Effector memory CD8-positive, alpha-beta T cell (primary cell): ENCODE measurements at places on chromosomes 7 and 10.
A peak's percentile ranks its signal among the peaks of the same experiment; 100 is the strongest.

DNA sequence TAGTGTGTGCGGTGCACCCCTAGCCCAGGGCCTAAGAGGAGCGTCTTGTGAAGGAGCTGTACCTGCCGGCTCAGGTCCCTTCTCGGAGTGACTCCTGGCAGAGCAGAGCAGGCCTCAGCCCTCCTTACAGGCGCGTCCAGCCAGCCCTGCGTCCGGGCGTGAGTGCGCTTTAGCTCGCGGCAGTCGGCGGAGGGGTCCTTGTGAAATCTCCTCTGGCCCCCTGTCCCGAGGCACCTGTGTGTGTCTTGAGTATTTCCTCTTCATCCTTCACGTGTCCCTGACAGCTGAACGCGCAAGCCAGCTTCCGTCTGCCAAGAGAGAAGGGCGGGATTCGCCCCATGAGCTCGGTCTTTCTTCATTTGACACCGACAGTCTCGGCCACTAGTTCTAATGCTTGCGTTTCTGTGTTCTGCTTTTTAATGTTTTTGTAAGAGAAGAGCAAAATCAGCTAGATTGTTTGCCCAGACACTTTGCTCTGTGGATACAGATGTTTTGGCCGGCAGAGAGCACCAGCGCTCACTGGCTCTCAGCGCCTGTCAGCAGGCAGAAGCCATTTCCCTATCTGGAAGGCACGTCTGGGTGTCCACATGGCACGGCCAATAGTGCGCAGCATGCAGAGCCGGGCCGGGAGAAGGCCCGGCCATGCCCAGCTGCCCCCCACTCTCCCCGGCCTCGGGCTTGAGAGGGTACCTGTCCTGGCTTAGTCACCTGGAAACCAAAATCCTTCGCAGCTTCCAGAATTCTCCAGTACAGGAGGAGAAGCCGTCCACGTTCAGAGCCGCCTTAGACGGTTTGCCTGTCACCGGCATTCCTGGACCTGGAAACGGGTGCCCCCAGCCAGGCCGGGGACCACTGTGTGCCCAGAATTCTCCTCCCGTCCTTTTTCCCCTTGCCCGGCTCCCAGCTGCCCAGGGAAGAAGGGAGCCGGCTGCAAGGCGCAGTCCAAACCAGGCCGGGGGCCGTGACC lies 7.0 kb downstream of the GET4 start:
- no peak for DNase-seq
- no peak overlapping the region for H3K4me3 ChIP-seq
- peaks cover 21% of the 10 kb centered on the region for H3K36me3 ChIP-seq
- H3K27ac ChIP-seq: no peak overlapping the region
- peaks cover 34% of the 10 kb centered on the region for H3K4me1 ChIP-seq

GRCh38 chr10:88522715-88523114 lies 60.4 kb downstream of the RNLS start:
- no peaks in the 10 kb centered on the region for H3K27me3 ChIP-seq
- no peak overlapping the region for H3K27ac ChIP-seq
- H3K4me3 ChIP-seq: no peak overlapping the region
- no peaks in the 10 kb centered on the region for H3K36me3 ChIP-seq
- no peak for DNase-seq

- H3K4me3 ChIP-seq: no peak overlapping the region
- H3K36me3 ChIP-seq: no peaks in the 10 kb centered on the region
- DNase-seq: no peak
- no peak overlapping the region for H3K27ac ChIP-seq
Observed at GRCh38 chr7:81839708-81840369, 70.0 kb upstream of the HGF start.

DNA sequence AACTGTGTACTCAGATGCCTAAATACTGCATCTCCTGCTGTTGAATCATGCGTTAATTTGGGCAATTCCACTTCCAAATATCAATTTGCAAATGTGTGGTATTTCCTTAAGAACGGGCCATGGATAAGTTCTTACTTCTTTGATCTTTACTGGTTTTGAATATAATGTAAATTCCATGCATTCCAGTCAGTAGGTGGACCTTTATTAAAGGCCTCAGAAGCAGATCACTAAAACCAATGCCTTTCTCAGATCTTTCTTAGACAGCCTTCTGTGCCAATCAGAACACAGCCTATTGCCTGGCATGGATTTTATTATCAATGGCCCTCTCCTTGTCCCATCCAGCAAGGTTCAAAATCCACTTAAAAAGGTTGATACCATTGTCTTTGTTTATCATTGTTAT lies 21.5 kb upstream of the POM121L12 start:
- no peak for DNase-seq
- no peak overlapping the region for H3K4me3 ChIP-seq
- H3K36me3 ChIP-seq: no peaks in the 10 kb centered on the region
- no peaks in the 10 kb centered on the region for H3K4me1 ChIP-seq

GRCh38 chr10:102869258-102870198 lies at the start of gene AS3MT:
Gene AS3MT (plus strand): TSS chr10:102869470. CDS start chr10:102869593, 123 bp downstream.
- peaks cover 27% of the 10 kb centered on the region for H3K27me3 ChIP-seq
- peaks cover 9% of the 10 kb centered on the region for H3K36me3 ChIP-seq
- peak within 1 kb of the TSS; percentile 35 for H3K4me3 ChIP-seq
- peaks cover 6% of the 10 kb centered on the region for H3K4me1 ChIP-seq
- no peak for DNase-seq

GRCh38 chr7:2729893-2730716 lies 42.1 kb downstream of the AMZ1 start:
- H3K27me3 ChIP-seq: no peaks in the 10 kb centered on the region
- H3K4me1 ChIP-seq: peaks cover 4% of the 10 kb centered on the region
- no peaks in the 10 kb centered on the region for H3K36me3 ChIP-seq
- H3K4me3 ChIP-seq: no peak overlapping the region

DNA sequence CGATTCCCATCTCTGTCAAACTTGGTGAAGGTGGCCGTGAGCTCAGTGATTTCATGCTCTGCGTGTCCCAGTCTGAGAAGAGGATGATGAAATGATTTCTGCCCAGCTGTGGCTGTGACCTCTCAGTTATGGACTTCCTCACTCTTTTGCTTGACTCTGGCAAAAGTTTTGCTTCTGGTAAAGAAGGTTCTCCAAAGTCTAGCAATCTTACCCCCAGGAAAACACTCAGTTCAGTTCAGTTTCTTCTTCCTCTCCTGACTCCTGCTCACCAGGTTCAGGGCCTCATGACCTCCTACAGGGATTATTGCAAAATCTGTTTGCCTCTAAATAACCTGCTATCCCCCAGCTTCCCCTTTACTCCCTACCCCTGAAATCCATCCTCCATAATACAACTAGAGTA lies 4.9 kb upstream of the BLOC1S2 start:
- H3K27ac ChIP-seq: no peak overlapping the region
- H3K4me1 ChIP-seq: peaks cover 2% of the 10 kb centered on the region
- peaks cover 24% of the 10 kb centered on the region for H3K27me3 ChIP-seq
- DNase-seq: no peak
- no peak overlapping the region for H3K4me3 ChIP-seq

DNA sequence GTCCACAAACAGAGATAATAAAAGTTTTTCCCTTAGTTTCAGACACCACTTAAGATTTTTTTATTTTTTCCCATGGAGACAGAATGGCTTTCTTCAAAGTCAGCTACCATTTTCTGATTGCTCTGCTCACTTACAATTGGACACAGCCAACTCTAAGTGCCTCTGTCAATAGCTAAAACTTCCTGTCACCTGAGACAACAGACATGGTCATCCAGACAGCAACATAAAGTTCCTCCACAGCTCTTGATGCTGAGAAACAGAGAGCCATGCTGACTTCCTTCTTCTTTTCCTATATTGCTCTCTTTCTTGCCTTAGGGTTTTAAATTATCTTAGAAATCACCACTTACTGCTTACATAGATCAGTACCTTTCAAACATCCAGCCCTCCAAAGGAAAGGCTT lies 12.0 kb downstream of the ZNF800 start:
- H3K4me3 ChIP-seq: peak overlapping the region; percentile 53
- DNase-seq: no peak
- peak overlapping the region; percentile 65 for H3K27ac ChIP-seq

DNA sequence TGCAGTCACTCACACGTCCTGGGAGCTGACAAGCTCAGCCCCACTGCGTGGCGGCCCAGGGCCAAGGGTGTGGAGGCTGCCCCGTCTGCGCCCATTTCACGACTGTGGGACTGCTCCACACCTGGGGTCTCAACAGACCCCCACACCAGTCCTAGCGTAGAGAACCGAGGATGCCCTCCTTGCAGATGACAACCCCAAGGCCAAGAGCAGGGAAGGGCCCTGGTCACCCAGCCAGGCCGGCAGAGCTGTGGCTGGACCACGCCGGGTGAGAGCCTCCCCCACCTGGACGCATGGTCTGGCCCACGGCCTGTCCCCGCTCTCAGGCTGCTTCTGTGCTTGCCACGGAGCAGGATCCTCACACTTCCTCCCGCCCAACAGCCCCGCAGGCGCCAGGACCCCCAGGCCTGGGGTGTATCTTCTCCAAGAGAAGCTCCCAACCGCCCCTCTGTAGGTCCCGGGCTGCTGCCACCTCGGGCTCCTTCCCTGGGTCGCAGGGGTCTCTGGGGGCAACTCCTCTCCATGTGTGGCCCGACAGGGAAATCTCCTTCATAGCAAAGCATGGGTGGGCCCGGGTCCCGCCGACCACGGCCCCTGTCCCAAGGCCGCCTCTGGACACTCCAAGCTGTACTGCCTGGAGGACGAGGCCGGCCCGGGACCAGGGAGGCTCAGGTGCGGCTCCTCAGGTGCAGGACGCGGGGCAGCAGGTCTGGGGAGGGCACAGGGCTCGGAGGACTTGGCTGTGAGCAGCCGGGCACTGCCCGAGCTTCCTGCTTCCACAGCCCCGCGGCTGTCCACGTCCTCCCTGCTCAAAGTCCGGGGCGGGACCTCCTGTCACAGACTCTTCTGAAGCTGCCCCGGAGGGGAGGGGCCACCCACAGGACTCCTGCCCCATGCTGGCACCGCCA lies 88.8 kb downstream of the FOXL3 start:
- H3K4me1 ChIP-seq: peaks cover 20% of the 10 kb centered on the region
- H3K36me3 ChIP-seq: no peaks in the 10 kb centered on the region
- no peaks in the 10 kb centered on the region for H3K27me3 ChIP-seq
- H3K4me3 ChIP-seq: no peak overlapping the region
- DNase-seq: no peak

- no peaks in the 10 kb centered on the region for H3K27me3 ChIP-seq
- peaks cover 4% of the 10 kb centered on the region for H3K36me3 ChIP-seq
- peaks cover 16% of the 10 kb centered on the region for H3K4me1 ChIP-seq
- DNase-seq: no peak
Observed at GRCh38 chr10:48383393-48383792, 76.9 kb downstream of the MAPK8 start.

DNA sequence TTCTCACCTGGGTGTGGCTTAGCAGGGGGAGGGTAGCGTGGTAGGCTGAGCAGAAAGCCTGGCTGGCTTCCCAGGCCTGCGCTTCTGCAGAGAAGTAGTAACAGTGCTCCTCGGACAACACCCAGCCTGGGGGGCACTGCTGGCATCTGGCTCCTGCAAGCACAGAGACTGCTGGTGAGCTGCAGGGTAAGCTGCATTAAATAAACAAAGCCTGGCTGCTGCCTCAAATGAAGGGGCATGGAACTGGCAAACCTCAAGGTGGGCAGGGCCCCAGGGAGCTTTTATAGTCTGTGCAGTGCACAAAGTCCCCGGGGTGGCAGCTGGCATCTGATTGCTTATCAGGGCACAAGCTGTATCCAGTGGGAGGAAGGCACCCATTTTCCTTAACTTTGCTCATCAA lies 3.9 kb downstream of the KLRG2 start:
- peaks cover 5% of the 10 kb centered on the region for H3K4me1 ChIP-seq
- no peaks in the 10 kb centered on the region for H3K36me3 ChIP-seq
- H3K27me3 ChIP-seq: peaks cover 71% of the 10 kb centered on the region
- no peak for DNase-seq
- no peak overlapping the region for H3K27ac ChIP-seq

DNA sequence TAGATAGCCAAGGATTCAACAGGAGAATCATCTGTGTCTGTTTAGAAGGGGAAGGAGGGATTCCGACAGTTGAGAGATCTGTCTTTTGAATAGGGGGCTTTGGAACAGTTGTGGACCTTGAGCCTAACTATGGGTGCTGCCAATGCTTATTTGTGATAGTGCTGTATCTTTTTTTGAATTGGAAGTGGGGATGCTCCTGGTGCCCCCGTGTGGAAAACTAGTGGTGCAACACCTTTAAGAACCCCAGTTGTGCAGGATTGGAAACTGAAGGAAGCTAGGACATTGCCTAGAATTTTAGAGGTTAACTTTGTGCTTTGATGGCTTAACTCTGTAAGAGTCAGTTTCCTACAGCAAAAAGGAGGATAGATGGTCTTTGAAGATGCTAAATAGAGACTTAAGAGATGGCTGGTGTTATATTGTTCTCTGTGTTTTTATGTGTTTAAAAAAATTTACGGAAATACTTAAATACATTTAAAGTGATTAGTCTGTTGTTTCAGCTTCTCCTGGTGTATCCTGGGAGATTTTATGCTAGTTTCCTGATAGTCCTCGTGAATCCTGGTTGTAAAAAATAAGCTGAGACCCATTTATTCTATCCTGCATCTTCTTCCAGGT lies 69.3 kb downstream of the AP3M1 start:
- no peak overlapping the region for H3K4me3 ChIP-seq
- H3K4me1 ChIP-seq: peaks cover 21% of the 10 kb centered on the region
- peaks cover 36% of the 10 kb centered on the region for H3K36me3 ChIP-seq
- DNase-seq: peak; percentile 21
- no peaks in the 10 kb centered on the region for H3K27me3 ChIP-seq

GRCh38 chr7:20030915-20031362 lies 186.2 kb downstream of the MACC1 start:
- no peak for DNase-seq
- H3K4me1 ChIP-seq: no peaks in the 10 kb centered on the region
- H3K4me3 ChIP-seq: no peak overlapping the region
- peaks cover 2% of the 10 kb centered on the region for H3K36me3 ChIP-seq
- H3K27ac ChIP-seq: no peak overlapping the region

DNA sequence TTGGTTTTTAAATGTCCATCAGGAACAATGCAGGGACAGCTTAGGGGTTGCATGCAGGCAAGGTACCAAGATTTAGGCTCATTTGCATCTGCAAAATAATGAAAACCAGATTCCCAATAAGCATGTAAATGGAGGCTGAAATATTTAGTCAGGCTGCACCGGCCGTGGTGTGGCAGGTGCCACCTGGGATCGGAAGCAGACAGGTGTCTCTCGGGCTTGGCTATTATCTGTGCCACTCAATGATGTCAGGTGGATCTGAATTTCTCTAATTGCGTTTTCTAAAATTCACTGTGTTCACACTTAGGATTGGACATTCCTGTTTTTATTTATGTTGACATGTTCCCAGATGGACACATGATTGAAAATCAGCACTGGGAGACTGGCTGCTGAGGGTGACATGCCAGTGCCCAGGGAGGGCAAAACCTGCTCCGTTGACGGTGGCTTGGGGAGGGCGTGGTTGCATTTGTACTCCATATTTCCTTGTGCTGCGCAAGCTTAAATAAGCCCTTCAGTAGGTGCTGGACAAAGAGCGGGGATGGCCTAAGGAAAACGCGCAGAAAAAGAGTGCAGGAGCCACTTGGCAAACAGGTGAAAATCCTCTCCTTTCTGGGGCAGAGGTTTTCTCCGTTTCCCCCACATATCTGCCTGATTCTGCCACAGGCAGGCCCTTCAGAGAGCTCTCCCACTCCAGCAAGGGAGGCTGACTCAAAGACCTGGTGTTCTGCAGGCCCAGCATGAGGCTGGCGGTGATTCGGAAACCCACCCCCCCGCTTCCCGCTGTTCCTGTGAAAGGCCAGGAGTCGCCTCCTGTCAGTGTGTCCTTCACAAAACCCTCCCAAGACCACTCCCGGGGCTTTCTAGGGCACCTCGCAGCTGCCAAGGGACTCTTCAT lies 142.5 kb downstream of the WDR37 start:
- H3K27me3 ChIP-seq: peaks cover 51% of the 10 kb centered on the region
- no peak for DNase-seq
- H3K27ac ChIP-seq: no peak overlapping the region
- no peak overlapping the region for H3K4me3 ChIP-seq
- no peaks in the 10 kb centered on the region for H3K36me3 ChIP-seq

GRCh38 chr10:98469001-98469931 lies 22.5 kb upstream of the HPS1 start:
- H3K36me3 ChIP-seq: no peaks in the 10 kb centered on the region
- no peak overlapping the region for H3K27ac ChIP-seq
- peak overlapping the region; percentile 91 for H3K4me3 ChIP-seq
- H3K27me3 ChIP-seq: peaks cover 6% of the 10 kb centered on the region
- peaks cover 6% of the 10 kb centered on the region for H3K4me1 ChIP-seq
